AG04450 (cell line): ENCODE measurements at places on chromosomes 5 and 9.

DNA sequence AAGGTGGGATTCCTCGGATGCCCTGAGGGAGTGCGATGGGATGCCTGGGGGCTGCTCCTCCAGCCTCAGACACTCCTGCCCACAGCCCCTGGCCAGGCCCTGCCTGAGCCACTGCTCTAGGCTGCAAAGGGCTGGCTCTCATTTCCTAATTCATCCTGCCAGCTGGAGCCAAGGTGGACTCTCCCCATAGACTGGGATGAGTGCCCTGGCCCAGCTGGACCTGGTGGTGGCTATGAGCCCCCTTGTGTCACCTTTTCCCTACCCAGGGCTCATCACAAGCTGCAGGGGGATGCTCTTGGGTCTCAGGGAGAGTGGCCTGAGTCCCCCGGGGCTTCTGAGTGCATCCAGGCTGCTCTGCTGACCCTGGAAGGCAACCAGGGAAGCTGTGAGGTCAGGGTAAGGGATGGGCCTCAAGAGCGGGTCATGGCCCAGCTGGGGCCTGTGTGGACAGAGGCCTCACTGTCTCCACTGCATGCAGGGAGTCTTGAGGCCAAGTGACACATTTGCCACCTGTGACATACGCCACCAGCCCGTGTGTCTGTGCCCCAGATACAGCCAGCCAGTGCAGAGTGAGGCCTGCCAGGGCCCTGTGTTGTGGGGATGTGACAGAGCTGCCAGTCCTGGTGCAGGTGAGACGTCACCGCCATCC, 102.7 kb upstream of the IER5L start:
- no peak for DNase-seq

DNA sequence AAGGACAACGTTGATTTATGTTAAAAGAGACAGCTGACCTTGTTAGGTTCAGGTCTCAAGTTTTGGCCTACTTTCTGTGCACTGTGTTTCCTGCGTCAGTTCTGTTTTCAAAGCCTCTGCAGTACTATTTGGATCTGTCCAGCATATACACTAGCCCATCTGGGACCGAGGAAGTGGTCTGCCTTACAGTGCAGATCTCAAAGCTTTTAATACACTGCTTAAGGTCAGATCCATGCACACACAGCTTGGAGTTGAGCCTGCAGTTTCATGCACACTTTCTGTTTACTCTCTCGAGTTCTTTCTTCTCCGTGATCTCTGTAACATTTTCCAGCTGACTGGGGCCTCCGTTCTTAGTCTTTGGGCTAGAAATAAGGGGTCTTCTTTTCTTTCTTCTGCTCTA, 24.1 kb downstream of the CARTPT start:
- no peak for DNase-seq

DNA sequence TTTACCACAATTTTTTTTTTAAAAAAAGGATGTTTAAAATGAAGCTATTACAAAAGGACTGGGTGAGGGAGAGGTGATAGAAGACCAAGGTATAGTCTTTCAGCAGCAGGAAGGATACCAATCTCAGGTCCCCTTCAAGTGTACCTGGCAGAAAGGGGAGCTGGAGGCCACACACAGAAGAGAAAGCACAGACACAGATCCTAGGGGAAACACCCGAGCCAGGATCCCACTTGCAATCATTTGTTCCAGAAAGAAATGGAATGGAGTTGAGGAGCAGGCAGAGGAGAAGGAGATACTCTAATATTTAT, 5.6 kb downstream of the GNPDA1 start:
- no peak for DNase-seq

- peak; percentile 39 for DNase-seq
Measured at GRCh38 chr9:115289757-115290208, 171.8 kb upstream of the TNC start.

DNA sequence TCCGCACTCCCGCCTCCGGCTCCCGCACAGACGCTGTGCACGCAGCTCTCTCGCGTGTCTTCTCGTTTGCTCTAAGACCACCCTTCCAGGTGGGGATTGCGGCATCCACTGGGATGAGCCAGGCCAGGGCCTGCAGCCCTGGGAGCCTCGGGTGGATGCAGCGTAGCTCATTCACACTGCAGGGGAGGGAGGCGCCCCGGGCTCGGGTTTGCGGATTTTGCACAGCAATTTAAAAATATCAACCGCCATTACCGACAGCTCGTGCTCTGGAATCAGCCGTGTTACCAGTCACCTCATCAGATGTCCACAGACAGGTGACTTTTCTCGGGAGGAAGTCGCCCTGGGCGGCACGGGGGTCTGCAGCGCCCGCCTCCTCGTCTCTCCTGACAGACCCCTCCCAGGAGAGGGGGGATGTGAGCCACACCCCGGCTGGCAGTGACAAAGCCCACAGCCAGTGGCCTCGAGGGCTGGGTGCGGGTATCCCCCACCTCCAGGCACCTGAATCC, 20.8 kb upstream of the SLC6A3 start:
- DNase-seq: no peak

DNA sequence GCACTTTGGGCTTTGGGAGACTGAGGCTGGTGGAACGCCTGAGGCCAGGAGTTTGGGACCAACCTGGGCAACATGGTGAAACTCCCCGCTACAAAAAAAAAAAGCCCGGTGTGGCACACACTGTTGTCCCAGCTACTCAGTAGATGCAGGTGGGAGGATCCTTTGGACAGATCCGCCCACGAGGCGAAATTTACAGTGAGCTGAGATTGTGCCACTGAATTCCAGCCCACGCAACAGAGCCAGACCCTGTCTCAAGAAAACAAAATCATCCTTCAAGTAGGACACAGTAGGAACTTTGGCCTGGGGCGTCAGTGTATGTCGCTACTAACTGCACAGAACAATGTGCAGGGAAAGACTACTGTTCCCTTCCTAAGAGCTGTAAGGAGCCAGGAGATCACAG, 4.8 kb downstream of the RPS14 start:
- no peak for DNase-seq

- DNase-seq: no peak
Measured at GRCh38 chr9:136056546-136057235, 38.4 kb downstream of the NACC2 start.

DNA sequence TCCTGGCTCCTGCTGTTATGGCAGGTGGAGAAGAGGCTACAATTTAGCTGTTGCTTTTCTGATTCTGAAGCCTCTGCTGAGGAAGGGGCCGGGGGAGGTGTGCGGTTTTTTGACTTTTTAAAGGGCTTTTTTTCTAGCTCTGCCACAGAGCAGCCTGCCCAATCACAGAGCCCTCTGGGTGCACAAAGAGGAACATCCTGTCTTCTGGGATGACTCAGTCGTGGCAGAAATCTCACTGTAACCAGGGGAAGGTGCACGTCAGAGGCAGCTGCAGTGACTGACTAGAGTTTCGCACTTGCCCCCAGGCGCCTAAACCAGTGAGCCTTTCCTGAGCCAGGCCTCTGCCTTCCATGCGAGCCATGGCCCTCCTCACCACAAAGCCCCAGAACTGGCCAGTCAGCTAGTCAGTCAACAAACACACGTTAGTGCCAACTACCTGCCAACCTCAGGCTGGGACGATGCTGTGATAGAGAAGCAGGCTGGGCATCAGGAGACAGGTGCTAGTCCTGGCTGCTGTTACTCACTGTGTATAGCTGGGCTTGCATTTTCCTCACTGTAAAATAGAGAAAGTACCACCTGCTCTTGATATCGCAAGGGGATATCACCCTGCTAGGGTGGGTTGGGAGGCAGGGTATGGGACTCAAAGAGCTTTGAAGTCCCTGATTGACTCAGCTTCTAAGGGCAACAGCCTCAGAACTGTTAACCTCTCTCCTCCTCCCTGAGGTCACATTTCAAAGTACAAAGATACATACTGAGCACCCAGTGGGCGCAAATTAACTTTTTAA, 2.2 kb downstream of the AKNA start:
- peak; percentile 70 for DNase-seq

- DNase-seq: no peak
Measured at GRCh38 chr5:93892481-93892880, 151.1 kb upstream of the POU5F2 start.

GRCh38 chr9:115625251-115625650, 507.3 kb upstream of the TNC start:
- no peak for DNase-seq

- no peak for DNase-seq
Measured at GRCh38 chr5:7816535-7816901, 34.4 kb downstream of the CFAP90 start.

DNA sequence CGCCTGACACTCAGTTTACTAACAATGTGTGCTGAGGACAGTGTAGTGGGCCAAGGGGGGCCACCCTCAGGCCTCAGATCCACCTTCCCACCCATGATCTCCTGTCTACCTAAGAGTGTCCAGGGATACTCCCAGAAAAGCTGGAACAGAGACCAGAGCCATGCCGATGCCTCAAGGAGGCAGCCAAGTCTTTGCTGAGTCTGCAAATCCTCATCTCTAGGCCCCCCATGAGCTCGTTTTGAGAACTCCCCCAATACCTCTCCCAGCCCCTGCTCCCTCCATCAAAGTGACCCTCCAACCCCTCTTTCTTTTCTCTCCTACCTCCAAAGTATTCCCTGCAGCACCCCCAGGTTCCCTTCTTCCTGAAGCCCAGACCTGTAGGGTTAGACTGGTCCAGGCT, 53.5 kb downstream of the PCDH1 start:
- no peak for DNase-seq

- no peak for DNase-seq
Measured at GRCh38 chr5:113039934-113040285, 63.3 kb downstream of the DCP2 start.

DNA sequence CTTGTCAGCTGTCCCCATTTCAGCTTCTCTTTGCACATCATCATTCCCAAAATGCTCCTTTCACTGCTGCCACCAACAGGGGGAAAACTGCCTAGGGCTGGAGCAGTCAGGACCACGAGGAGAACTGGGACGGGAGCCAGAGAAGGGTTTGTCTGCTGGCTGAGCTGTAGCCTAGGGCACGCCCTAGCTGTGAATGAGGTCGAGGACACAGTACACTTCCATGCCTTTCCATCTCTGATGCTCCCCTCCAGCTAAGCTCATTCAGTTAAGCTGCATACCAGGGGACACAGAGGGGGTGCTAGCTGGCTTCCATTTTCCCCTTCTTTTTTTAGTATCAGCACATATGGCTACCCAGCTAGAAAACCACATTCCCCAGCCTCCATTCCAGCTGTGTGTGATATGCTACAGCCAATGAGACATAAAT, 64.7 kb downstream of the STK10 start:
- DNase-seq: no peak

DNA sequence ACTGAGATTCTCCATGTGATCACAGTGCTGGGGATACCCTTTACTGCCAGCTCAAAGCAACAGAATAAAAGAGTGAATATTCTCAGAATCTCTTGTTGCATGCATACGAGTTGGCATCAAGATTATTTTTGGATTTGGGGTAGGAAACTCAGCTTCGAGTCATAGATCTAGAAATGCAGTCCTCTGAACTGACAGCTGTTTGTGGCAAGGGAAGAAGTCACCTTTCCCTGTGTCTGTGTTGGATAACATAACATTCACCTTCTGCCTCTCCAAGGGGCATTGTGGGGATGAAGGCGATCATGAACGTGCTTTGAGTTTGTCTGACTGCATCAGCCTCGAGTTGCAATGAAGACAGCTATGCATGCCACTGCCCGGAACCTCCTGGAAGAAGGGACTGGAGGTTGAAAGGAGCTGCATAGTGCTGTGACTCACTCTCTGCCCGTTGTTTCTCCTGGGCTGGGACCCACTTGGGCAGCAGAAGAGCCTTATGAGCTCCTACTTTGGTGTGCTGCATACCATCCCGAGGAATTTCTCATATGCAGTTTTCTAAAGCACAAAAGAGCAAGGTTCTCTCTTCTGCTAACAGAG, 231.7 kb downstream of the ARHGAP26 start:
- DNase-seq: no peak

DNA sequence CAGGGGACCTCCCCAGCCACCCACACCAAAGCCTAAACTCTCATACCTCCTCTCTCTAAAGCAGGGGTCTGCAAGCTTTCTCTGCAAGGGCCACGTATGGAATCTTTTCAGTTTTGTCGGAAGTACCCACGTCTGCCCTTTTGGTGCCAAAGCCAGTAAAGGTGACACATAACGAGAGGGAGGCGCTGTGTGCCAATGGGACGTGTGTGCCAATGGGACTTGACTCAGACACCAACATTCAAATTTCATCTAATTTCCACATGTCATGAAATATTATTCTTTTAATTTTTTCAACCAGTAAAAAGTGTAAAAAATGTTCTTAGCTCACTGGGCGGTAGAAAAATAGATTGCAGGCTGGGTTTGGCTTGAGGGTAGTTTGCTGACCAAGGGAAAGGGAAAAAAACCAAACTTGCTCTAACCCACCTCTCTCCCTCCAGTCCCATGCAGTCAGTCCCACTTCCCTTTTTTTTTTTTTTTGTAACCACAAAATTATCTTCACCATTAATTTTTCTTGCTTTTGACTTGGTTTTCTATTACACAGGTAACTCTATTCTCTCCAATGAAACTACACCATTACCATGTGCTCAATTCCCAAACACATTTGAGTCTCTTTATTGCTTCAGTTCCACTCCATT, 25.5 kb downstream of the OR2V1 start:
- no peak for DNase-seq

DNA sequence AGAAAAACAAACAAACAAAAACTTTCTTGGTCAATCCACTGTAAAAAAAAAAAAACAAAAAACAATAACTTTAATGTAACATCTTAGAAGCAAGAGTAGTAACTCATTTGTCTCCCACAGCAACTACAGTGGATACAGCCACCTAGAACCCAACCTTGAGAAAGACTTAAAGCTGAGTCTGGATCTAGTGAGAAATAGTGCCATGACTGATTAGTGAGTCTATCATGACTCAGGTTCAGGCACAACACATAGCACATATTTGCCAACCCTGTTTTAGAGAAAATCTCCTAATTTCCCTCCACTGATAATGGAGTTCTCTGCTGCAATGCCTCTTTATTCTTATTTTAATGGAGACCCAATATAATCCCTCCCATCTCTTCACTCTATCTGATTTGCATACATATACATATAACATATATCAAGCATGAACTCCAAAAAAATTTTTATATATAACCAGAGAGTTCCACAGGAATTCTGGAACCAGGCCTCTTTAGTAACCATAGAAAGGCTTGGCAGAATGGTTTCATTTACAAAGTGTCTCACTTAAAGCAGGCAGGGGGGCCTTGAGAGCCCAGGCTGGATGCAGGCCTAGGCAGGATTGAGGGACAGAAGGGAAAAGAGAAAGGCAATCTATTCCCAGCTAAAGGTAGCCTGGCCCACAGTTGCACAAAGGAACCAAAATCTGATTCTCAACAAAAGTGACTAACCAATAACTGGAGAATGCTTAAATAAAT, 11.9 kb upstream of the NR4A3 start:
- DNase-seq: no peak

DNA sequence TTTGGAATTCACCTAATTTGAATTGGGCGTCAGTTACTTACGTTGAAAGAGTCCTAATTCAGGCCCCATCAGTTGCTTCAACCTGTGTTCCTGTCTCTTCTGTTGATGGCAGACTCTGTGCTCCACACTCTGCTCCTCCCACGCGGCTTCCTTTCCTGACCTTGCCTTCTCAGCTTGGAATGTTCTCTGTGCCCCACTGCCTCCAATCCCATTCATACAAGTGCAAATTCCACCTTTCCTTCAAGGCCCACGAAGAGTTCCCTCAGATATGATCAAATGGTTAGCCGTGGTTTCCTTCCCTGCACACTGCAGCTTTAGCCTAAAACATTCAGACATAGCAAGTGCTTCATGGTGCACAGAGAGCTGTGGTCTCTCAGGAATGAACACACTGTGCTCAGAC, 65.7 kb downstream of the SREK1 start:
- no peak for DNase-seq

GRCh38 chr5:171808951-171809350, 23.3 kb downstream of the SMIM23 start:
- DNase-seq: peak; percentile 11

- no peak for DNase-seq
Measured at GRCh38 chr9:78010445-78010844, 21.2 kb downstream of the GNAQ start.

- DNase-seq: no peak
Measured at GRCh38 chr9:73595036-73595545, 443.4 kb downstream of the ANXA1 start.
